ENCODE measurements at places on chromosomes 3 and 15. TPM values are rescaled to one million over a fixed set of nuclear protein-coding genes. Genes with fewer than 3 reads are reported as not detected.
A peak's percentile ranks its signal among the peaks of the same experiment; 100 is the strongest.

Gene KNG1
- not detected for total RNA-seq

Gene NR1I2
- total RNA-seq = 0.19 TPM

Gene P2RY1
- 4.1 TPM for total RNA-seq

Gene BNC1
- total RNA-seq = 0.29 TPM

Gene SCAMP5
- 2.4 TPM for total RNA-seq

Gene KCNH8
- total RNA-seq = 0.10 TPM

Gene EXOG
- 14.7 TPM for total RNA-seq

Gene CCR4
- 0.33 TPM for total RNA-seq

Gene TIMP4
- total RNA-seq = 19.2 TPM

Gene GOLGA6L10
- 1.5 TPM for total RNA-seq

Gene SEMA3G
- total RNA-seq = 17.7 TPM

GRCh38 chr3:166877971-166878370 lies 502.1 kb downstream of the ZBBX start:
- no peak for DNase-seq

DNA sequence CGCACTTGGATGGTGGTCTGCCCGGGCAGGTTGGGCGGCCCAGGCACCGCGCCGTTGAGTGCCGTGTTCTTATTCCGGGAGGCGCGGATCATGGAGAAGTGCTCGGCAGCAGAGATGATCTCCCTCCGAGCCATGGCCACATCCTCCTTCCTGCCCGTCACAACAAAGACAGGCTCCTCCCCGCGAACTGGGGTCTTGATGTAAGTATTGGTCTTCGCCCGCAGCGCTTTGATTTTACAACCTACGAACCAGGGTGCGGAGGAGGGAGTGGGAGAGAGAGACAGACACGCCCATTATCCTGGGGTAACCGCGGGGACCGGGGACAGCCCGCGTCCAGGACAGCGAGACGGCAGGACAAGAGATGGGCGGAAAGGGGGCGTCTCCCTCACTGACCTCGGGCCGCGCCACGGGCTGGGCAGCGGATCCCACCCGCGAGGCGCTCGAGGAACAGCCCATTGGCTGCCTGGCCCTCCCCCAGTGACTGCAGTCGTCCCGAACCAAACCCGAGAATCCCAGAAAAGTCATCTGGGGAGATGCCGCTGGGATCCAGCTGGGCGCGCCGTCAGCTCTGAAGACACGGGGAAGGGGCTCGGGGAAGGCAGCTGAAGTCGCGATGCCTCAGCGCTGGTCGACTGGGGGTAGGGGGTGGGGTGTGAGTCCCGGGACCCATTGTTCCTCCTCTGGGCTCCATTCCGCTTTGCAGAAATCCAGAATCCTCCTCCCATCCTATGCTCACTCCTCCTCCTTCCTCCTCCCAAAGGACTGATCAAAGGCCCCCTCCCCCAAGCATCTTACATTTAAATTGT lies 1.2 kb downstream of the MEX3B start:
- no peak for DNase-seq

DNA sequence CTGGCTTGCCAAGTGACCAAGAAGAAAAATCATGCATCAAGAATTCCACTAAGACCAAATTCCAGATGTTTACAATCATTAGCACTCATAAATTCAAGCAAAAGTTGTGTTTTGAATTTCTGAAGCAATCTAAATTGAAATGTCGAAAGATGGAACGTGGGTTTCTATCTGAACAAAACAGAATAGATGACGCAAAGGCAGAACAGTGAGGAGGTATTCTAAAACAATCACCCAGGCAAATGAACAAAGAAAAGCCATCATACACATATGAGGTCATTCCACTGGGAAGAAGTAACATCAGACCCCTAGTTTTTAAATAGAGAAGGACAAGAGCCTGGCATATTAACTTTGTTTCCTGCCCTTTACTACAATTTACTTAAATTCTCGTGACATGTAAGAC lies 58.0 kb downstream of the MCF2L2 start:
- no peak for DNase-seq

DNA sequence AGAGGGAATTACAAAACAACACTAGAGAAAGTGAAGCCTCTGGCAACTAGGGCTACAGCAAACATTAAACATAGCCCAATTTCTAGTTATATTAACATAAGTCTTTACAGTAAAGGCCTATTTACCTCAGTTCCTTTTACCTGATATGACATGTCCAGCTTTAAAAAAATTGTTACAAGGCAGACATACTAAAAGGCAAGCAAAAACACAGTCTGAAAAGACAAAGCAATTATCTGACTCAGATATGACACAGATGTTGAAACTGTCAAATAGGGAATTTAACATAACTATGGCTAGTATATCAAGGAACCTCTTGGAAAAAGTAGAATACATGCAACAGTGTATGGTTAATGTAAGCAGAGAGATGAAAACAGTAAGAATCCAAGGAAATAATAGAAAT lies 238.6 kb downstream of the RAP2B start:
- no peak for DNase-seq

DNA sequence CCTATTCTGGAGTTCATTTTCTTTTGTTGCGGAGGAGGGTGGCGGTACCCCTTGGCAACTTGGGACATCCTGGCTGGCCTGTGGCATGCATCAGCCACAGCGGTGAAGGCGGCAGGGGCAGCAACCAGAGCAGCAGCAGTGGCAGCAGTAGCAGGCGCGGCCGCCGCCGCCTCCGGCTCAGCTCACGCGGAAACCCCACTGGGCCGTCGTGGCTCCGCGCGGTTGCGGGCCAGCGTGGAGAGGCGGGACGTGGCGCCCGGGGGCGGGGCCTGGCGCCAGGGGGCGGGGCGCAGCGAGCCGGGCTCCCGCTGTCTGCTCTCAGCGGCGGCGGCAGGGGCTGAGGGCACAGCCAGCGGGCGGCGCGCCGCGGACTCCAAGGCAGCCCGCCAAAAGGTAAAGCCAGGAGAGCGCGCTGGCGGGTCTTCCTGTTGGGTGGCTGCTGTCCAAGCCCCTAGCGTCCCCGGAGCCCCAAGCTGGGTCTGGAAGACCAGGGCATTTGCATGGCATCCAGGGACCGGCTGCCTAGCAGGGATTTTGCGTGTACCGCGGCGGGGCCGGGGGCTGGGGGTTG lies 334.4 kb upstream of the THRB start:
- DNase-seq = peak; percentile 77

DNA sequence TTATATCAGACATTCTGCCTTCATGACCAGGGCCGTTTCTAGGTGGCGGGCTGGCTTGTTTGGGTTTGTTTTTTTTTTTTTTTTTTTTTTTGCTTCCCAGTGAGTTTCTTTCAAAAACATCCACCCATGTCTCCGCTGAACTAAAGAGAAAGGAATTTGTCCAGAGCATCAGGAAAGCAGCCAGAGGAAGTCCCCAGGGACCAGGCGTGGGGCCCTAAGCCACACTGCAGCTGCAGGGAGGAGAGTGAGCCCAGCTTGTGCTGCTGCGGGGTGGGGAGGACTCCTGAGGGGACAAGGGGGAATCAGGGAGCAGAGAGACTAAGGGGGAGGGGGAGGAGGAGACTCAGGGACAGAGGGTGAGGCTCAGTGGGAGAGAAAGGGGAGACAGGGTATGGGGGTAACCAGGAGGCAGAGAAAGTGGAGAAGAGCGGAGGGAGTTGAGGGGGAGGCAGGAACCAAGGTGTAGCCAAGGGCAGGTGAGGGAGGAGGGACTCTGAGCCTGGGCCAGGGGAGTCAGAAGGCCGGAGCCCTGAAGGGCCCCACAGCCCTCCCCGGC lies 49.5 kb downstream of the CYP11A1 start:
- peak; percentile 95 for DNase-seq

DNA sequence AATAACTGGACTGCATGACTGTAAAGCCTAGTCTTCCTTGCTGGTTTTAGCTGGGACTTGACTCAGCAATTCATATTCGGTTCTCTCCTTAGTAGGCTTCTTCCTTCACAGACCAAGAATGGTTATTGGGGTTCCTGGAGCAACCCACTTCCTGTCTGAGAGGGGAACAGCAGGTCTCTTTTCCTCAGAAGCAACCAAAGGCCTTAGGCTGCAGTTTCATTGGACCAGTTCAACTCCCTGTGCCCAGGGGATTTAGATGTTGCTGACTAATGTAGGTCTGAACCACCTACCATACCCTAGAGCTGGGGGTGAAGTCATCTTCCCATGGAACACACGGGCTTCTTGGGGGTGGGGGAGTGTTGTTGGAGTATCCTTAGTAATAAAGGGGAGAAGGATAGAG lies 84.0 kb upstream of the SKOR1 start:
- DNase-seq = no peak

- no peak for DNase-seq
These were observed 23.5 kb downstream of the TSEN2 start for GRCh38 chr3:12507591-12508281.

DNA sequence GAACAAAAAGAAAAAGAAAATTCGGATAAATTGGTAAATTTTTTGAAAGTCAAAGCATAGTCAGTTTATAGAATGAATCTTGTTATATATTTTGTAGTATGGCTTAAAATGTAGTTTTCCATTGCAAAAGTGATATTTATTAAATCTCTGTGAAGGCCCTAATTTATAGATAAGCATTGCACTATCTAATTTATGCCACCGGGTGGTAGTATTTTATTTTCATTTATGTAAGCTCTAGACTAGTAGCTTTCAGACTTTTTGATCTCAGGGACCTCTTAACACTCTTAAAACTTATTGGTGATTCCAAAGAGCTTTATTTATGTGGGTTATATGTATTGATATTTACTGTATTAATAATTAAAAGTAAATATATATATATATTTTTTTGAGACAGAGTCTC lies 133.9 kb upstream of the LRRFIP2 start:
- no peak for DNase-seq

- no peak for DNase-seq
These were observed 382.1 kb upstream of the NR2F2 start for GRCh38 chr15:95948411-95948810.

- peak; percentile 85 for DNase-seq
These were observed 122.6 kb upstream of the CCNL1 start for GRCh38 chr3:157282261-157283191.

DNA sequence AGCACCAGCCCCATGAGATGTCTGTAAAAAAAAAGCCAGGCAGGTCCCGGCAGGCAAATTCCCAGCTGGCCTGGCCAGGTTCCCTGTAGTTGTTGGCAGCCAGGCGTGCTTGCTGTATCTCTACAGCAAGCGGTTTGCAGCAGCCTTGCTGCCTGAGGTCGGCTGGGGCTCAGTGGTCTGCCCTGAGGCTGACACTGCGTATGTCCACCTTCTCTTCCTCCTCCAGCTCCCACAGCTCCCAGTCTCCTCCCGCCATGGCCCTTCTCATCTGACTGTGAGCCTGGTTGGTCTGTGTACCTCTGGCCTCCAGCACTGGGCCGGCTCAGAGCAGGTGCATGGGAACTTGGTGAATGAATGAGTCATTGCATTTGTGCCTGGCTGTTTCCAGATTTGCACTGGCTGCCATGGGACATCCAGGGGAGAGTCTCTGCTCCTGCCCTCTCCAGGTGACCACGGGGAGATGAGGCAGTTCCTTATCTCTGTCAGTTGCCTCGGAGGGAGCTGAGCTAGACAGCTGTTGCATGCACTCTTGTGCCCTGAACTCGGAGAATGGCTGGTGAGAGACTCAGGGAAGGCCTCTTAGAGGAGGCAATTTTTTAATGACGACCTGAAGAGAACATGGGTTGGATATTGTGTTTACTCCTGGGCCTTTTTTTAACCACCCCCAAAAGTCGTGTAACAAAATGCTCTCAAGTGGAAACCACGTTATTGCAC lies 43.0 kb downstream of the SPSB4 start:
- DNase-seq = peak; percentile 82

DNA sequence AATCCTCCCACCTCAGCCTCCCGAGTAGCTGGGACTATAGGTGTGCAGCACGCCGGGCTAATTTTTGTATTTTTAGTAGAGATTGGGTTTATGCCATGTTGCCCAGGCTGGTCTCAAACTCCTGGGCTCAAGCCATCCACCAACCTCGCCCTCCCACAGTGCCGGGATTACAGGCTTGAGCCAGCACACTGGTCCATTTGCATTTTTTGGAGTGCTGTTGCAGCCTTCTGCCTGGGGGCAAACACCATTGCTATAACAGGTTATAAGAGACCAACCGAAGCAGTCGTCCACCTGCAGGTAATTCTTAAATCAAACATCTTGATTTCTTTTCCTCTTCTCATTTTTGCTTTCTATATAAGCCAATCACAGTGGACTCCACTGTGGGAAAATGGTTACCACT lies 27.7 kb downstream of the ACKR4 start:
- DNase-seq = no peak

DNA sequence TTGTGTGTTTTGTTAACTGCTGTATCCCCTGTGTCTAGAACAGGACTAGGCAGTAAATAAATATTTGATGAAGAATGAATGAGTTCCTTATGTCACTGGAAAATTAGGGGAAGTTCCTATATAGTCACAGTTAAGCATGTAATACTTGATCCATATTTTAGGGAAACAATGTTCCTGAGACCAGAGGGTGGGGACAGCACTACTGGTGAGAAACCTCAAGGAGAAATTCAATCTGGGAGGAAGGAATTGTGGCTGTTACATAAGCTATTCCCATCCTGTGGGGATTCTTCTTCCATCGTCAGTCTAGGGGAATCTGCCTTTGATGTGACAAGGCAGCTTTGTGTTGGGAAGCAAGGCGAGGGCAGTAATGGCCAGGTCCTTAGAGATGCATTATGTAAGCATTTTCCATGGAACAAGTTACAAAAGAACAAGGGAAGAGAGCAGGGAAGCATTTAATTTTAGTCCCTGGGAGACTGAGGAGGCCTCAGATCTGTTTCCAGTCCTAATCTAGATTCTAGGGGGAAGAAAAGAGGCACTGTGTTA lies 219.3 kb upstream of the TTC14 start:
- DNase-seq = no peak

GRCh38 chr15:31390029-31390428 lies 63.4 kb downstream of the KLF13 start:
- DNase-seq = peak; percentile 66

GRCh38 chr15:41894791-41895463 lies 1.1 kb upstream of the SPTBN5 start:
- peak; percentile 93 for DNase-seq

DNA sequence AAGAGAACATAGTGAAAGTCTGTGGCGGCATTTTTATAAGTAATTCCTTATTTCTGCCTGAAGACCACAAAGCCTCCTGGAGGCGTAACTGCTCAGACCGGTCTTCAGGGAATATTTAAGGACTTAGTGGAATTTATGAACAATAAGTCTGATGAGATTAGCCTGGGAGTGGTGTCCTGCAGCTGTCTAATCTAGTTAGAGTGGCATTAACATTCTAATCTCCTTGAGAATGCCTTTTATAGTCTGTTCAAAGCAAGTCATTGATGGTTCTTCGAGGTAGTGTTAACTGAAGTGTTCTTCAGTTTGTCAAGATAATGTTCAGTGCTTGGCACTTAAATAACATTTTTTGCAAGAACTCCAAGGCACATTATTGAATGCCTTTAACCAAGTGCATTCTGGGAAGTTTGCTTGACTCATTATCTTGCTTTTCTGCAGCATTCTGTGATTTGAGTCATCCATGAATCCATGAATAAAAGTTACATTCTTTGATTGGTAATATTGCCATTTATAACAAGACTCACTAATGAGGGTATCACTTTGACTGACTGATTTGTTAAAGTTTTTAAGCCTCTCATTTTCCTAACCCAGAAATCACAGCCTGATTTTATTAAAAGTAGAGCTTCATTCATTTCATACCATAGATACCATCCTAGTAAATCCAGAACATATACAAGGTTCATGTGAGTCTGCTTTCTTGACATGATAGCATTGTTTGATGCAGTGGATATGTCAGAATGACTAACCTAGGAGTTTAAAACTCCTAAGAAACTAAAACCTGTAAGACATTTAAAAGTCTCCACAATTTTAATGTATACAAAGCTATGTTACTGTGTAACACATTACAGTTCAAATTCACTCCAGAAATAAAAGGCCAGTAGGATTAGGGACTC lies 12.5 kb downstream of the RBM5 start:
- DNase-seq = no peak

GRCh38 chr3:138310494-138310893 lies 19.2 kb downstream of the NME9 start:
- DNase-seq = no peak

Measured in posterior vena cava (tissue), 2 donors.